ENCODE measurements at places on chromosomes 1 and 21.

DNA sequence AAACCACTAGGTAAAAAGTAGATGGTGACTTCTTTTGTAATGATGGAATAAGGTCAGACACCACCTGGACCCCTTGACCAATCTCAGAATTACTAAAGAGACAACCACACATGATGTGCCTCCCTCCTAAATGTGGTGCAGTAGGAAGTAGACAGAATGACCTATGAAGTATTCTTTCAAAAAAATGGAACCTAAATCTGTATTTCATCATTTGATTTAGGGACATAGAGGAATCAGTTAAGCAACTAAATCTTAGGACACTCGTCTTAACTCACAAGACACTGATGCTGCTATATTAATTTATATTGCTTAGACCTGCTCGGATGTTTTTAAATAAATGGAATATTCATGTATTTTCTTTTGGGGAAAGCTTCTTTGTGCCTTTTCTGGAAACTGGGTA lies 80.9 kb upstream of the IRF2BP2 start:
- no peak for DNase-seq

DNA sequence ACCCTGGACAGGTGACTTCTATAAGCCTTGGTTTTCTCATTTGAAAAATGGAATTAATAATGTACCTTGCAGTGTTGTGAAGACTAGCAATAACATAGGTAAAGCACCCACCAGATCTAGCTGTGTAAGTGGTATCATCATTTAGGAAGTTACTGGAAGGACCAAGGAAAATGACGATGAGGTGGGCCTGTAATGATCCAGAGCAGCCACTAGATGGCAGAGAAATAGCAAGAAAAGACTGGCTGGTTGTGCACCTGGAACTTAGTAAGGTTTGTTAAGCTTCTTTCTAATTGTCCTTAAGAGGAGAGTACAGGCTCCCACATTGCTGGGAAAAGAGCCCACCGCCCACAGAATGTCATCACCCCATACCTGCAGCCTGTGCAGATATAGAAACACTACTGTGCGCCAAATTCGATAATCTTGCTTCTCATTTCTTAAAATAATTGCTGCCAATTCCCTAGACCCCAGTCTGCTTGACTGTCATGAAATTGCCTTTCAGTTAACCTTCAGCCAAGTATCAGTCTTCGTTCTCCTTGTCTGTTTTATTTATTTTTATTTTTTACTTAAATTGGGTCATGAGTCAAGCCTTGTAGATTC lies 37.2 kb downstream of the WNT4 start:
- DNase-seq: peak; percentile 5

- DNase-seq: no peak
Observed at GRCh38 chr1:209516771-209517680, 66.5 kb upstream of the CAMK1G start.

DNA sequence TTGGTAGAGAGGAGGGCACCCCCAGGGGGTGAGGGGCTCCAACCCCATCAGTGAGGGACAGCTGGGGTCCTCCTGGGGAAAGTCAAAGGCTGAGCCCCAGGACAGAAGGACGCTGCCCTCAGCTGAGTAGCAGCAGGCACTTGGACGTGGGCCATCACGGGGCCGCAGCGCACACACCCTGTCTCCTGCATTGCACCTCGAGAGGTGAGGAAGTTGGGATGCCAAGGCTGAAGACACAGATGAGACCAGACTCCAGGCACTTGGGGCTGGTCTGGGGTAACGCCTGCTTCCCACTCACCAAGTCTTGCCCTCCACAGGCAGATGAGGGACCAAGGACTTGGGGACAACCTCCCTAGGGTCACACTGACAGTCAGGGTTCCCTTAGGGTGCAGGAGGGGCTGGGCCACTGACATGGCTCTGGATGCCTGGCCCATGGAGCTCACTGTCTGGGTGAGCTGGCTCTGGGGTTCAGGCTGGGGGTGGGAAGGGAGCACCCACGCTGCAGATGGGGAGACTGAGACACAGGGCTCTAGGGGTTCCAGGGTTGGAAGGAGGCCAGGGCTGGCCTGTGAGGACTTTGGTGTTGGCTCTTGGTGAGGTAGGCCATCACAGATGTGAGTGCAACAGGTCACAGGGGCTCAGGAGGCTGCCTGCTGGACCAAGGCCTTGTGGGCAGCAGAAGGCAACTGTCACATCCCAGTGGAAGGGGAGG lies 16.6 kb upstream of the ZNF678 start:
- DNase-seq: no peak

DNA sequence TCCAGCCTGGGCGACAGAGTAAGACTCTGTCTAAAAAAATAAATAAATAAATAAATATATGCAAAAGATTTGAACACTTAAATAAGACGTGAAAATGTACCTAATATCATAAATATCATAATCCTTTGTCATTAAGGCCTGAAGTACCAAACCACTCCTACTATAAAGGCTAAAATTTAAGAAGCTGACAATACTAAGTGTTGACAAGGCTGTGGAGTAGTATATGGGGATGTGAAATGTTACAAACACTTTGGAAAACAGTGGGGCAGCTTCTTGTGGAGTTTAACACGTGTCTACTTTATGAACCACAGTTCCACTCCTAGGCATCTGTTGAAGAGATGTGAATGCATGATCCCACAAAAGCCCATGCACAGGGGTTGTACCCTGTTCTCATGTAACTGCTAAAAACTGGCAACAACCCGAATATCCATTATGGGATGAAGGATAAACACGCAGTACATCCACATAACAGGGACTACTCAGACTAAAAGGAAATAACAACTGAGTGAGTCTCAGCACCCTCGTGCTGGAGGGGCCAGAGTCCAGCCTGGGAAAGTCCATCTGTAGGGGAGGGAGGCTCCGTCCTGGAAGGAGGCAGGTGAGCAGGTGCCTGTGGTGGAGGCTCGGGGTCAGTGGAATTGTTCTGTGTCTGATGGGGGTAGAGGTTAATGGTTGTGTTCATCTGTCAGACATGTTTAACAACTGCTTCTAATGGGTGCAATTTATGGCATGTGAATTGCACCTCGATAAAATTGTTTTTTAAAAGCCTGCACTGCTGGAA lies 6.7 kb upstream of the SLC19A1 start:
- DNase-seq: no peak

GRCh38 chr1:213014642-213015041 lies 1.0 kb downstream of the ANGEL2 start:
- peak; percentile 5 for DNase-seq

- no peak for DNase-seq
Observed at GRCh38 chr1:15833069-15833679, 14.3 kb upstream of the SPEN start.

Measured in NCI-H774 (cell line).